WERI-Rb-1 (cell line): ENCODE measurements at places on chromosomes 5 and 9.
A peak's percentile ranks its signal among the peaks of the same experiment; 100 is the strongest.

DNA sequence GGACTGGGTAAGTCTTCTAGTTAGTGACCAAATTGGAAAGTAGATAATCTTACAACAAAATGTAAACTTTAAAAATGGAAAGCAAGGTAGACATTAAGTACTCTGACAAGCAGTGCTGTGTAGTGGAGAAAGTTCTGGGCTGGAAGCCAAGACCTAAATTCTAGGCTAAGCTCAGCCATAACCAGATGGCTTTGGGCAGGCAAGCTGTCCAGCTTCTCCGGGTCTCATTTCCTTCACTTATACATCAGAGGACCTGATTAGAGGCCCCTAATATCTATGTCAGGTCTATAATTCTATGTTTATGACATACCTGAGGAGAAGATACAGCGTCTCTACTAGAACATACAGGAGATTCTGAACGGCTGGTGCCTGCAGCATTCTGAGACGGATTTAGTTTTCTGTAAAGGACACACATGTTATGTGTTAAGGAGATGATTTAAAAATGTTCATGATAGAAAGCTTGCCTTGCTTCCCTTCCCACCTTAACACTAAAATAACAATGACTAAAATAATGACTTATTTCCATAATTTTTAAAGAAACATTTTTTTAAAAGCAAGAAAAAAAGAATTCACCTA, 61.2 kb downstream of the ELL2 start:
- peak; percentile 56 for DNase-seq

GRCh38 chr5:118605761-118606160, 382.6 kb downstream of the DTWD2 start:
- no peak for DNase-seq

DNA sequence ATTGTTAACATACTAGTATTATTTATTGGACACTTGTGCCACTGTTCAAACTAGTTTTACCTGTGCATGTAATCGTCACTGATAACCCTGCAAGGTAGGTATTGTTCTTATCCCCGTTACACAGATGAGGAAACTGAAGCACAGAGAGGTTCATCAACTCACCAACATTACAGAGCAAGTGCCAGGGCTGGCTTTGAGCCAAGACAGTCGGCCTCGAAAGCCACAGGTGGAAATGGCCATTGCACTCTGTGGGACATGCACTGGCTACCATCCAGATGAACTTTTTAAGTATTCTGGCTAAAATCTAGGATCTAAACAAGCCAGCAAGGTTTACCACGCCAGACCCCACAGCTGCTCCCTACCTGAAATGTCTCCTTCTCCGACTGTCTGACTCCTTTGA, 57.9 kb downstream of the TEX10 start:
- DNase-seq, result no peak

DNA sequence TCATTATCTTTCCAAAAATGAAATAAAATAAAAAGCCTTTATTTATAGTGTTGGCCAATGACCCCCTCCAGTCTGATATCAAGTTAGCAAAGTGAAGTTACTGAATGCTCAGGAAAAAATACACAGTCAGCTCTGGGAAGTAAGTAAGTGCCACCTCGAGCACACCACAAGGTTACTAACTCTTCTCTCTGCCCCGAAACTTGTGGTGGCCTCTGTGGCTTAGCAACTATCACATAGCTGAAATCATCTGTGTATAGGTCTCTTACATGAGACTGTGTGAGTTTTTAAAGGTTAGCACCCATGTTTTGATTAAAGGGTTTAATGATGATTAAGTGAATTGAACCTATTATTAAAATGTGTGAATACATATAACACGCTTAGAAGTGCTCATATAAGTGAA, 161.4 kb upstream of the KLF4 start:
- no peak for DNase-seq

DNA sequence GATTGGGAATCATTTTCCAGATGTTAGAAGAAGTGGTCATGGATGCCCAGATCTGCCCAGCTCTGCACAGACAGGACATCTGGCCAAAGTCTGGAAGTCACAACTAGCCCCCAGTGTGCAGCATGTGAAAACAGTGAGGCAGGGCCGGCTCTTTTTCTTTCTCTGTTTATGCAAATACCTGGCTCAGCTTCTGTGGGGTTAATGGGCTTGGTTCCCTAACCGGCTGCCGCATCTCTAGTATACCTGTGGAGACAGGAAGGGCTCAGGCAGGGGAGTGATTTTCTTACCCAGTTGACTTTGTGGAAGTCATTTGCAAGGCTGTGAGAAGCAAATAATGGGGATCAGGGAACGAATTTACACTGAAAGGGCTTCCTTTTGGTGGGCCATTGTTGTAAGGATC, 254.8 kb upstream of the PANK3 start:
- no peak for DNase-seq

DNA sequence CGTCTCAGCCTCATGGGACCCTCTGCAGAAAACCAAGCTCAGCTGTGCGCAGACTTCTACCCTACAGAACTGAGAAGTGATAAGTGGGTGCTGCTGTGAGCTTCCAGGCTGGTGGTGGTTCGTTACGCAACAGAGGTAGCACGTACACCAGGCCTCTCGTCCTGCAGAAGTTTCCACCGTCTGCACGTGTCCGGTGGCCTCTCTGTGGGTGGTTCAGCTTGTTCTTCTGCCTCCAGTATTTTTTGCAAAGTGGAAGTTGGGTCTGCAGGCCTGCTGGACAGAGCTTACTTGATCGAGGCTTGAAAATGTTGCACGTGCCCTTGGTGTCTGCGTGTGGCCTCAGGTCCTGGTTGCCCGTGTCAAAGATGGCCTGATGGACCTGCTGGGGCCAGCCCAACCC, 27.5 kb downstream of the KCNT1 start:
- no peak for DNase-seq

DNA sequence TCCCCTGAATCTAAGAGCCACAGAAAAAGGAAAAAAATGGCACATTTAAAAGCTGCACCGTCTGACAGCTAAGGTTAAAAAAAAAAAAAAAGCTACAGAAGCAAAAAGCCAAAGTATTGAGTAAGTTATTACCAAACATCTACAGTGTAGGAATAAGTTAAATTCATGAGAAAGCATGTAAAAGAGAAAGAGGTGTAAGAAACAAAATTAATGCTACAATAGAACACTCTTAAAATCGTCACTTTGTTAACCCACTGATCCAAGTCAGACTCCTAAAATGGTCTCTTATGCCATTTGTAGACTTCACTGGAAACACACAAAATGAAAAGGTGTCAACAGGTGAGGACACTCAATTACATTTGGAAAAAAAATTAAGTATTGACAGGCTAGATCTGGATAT, 120.2 kb downstream of the SSBP2 start:
- no peak for DNase-seq

DNA sequence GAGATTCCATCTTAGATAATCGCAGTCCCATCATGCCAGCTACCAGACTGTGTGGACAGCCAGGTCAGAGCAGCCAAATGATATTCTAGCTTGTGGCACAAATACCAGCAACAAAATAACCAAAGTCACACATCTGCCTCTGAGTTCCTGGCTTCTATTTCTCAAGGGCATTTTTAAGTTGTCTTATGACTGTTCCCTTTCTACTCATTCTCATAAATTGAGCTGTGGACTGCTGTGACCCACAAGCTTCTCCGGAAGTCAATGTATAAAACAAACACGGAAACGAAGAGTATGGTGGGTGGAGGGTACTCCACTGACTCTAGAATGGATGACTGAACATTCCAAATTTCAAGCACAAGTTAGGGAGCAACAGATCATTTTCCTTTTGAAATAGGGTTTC, 43.9 kb downstream of the PDCD1LG2 start:
- DNase-seq, result no peak

DNA sequence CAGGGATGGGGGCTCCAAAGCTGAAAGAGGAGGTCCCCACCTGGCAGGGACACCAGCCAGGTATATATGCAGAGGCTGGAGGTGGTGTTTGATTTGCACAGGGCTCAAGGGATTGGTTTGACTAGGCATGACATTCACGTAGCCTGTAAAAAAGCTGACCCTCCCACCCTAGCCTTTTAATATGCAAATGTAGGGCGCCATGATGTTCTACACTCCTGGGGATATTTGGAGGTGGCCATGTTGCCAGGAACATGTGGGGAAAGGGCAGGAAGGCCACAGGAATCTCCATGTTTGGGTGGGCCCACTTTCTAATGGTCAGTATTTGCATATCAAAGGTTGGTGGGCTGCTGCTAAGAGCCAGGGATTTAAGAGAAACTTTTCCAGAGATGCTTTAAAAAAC, 12.0 kb upstream of the THG1L start:
- DNase-seq, result no peak

DNA sequence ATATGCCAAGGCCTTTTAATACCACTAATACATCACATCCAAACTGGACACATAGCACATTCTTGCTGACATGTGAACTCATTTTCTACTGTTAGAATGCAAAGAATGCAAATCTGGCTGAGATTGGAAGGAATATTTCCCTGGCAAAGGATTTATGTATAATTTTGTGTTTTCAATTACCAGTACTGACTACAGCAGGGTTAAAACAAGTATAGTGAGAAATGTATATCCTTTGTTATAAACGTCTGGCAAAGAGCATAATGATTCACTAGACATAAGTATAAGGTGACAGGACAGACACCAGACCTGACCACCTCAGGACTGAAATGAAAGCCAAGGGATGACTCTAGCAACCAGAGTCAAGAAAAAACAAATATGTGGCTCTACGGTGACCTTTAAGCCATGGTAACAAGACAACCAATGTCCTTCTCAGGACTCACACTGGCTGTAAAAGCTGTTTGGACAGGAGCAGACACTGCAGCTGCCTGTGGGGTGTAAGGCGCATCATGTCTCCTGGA, 95.0 kb downstream of the MRPS27 start:
- DNase-seq, result no peak

GRCh38 chr9:133023117-133023890, 7.5 kb upstream of the GTF3C5 start:
- DNase-seq, result peak; percentile 41

- DNase-seq, result peak; percentile 66
These were observed 15.8 kb downstream of the NDST1 start for GRCh38 chr5:150523472-150524350.

- no peak for DNase-seq
These were observed 36.7 kb downstream of the FBXW2 start for GRCh38 chr9:120756531-120756930.

- no peak for DNase-seq
These were observed 107.0 kb upstream of the PCA3 start for GRCh38 chr9:76657265-76657664.

GRCh38 chr5:68644971-68645370, 429.4 kb downstream of the PIK3R1 start:
- DNase-seq, result no peak

DNA sequence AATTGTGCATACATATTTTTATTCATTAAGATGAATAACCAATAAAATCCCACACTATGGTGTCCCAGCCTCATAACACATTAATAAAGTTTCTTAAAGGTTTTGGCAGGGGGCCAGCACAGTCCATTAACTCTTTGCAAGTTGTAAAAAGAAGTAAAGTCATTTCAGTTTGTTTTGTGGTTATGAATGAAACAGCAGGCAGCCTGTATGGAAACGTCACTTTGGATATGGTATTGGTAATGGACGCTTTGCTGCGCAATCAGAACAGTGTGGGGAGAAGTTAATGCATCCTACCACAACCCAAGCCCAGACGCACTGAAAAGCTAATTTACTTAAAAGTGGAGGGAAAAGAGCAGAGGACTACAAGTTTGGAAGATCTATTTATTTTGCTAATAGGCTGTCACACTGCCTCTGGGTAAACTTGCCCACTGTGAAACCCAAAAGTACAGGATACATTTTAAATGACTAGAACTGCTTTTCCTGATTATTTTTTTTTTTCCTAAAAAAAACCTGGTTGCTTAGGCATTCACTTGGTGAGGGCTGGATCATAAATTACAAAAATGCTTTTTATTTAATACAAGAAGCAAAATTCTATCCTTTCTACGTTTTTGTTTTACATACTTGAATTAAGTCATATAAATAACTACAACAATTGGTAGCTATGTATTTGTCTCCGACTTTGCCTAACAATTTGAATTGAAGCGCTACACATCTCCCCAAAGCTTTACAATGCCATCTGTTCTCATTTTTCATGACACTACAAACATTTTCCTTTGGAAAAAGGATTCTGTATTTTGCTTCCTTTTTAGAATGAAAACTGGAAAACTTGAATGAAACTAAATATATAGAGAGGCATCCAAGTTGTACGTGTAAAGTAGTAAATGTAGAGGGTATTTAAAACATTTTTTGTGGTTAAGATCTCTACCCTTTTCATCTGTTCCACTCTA, 104.3 kb downstream of the NFIB start:
- no peak for DNase-seq

GRCh38 chr9:123513554-123513953, 157.6 kb downstream of the CRB2 start:
- no peak for DNase-seq

GRCh38 chr5:54455413-54456157, at the start of gene HSPB3:
HSPB3 (plus strand) TSS chr5:54455699; CDS start chr5:54455790, 91 bp downstream.
- DNase-seq, result peak; percentile 53

DNA sequence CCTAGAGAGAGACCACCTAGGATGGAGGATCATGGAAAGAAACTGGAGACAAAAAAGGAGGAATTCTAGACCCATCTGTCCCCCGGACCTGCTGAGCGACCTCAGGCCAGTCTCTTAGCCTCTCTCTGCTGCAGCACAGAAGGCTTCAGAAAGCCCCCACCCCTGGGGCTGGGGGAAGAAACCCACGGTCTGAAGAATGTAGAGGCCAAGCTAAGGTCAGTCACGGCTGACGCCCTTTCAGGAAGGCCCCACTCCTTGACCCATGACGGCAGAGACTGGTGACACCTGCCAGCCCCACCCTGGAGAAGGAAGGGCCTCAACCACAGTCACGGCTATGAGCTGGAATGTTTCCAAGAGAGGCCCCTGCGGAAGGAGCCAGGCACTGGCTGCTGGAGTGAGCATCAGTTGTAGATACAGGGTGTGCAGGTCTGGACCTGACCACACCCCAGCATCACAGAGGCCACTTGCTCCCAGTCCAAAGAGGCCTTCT, 120.5 kb upstream of the BOD1 start:
- no peak for DNase-seq

GRCh38 chr9:107780960-107781359, 291.4 kb upstream of the KLF4 start:
- DNase-seq, result no peak

DNA sequence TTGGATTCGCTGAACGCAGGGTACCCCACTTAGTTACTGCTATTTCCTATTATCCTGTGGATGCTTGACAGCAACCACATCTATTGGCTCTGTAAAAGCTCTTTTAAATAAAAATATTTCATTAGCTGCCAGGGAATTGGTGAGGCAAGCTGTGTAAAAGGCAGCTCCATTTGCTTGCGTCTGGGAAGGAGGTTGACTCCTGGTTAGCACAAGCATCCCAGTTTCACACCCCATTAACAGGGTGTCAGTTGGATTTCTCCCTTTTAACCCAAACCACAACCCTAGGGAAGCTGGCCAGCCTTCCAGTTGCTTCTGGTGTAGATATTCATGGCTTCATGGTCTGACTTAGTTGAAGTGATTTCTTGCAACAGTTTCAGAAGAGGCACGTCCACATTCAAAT, 151.0 kb downstream of the GPBP1 start:
- no peak for DNase-seq

DNA sequence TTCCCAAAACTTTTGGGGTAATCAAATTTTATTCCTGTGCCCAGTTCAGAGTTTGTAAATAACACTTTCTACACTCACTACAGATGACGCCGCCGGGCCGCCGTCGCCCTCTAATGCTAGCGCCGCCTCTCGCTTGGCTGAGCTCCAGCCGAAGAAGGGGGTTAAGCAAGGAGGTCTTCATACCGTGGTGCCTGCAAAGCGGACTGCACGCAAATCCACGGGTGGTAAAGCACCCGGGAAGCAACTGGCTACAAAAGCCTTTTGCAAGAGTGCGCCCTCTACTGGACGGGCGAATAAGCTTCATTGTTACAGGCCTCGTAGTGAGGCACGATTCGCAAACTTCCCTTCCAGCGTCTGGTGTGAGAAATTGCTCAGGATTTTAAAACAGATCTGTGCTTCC, 280.4 kb downstream of the MEF2C start:
- peak; percentile 22 for DNase-seq
